Activated CD8-positive, alpha-beta memory T cell treated with anti-CD3 and anti-CD28 coated beads for 1 hour (primary cell): ENCODE measurements at places on chromosomes 11 and 22.

GRCh38 chr11:118663902-118664301 lies 15.5 kb downstream of the TREH start:
- DNase-seq = no peak

DNA sequence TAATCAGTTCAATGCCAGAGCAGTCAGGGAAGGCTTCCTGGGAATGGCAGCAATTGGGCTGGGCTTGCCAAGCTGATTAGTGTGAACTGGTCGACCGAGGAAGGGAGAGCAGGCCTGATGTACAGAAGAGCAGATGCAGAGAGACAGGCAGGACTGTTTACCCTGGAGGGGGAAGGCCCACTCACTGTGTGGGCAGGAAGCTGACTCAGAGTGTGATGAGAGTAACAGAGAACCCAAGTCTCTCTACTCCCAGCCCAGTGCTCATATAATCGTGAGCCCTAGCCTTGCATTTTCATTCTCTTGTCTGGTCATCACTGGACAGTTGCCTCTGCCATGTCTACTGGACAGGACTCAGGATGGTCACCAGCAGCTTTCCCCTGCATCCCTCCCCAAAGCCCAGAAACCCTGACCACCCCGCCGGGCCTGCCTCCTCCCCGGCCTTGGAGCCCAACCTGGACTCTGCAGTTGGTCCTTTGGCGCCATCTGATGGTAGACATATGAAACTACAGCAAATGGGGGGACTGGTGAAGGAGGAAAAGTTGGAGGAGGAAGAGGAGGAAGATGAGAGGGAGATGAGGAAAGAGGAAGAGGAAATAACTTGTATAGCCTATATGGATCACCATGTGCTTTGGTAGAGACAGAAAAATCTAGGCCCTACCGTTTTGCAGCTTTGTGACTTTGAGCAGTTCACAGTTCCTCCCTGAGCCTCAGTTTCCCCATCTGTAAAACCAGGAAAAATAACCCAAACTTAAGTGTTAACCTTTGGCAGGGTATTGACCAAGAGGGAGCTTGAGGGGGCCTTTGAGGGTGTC lies 43.4 kb upstream of the PRDM11 start:
- DNase-seq = peak; percentile 44

DNA sequence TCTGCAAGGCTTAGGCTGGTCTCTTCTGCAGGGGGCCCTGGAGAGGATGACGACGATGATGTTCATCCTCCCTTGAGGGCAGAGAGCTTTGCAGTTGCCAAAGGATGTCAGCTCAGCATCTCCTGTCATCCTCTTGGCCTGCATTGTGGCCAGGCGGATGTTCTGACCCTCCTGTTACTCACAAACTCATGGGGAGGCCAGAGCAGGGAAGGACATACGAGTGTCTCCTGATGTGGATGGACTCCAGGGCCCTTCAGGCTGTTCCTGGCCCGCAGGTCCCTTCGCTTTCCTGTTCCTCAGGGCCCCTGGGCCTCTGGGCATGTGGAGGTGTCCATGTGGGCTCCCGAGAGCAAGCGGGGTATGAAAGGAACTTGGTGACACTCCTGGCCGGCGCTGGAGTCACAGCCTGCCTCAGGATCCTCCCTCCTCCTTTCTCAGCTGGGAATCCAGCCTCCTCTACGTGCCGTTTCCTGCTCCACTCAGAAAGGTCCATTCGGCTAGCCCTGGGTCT lies 8.5 kb downstream of the ADORA2A start:
- DNase-seq = no peak

- no peak for DNase-seq
These were observed 14.0 kb upstream of the DGCR8 start for GRCh38 chr22:20065896-20066616.

- DNase-seq = no peak
These were observed 44.6 kb downstream of the COPB1 start for GRCh38 chr11:14454861-14455632.

DNA sequence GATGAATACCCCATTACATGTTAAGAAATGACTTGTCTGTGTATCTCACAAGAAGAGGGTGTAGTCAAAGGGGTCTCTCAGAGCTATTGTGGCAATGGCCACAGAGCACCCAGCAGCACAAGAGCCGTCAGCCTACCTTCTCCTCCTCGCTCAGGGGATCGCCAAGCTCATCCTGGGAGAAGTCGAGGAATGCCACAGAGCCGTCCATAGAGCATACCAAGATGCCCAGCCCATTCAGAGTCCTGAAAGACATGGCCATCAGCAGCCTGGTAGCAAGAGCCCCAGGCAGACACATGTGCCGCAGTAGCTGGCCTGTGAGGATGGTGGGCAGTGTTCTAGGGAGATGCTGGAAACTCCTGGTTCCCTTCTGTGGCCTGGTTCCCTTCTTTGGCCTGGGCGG lies 44.0 kb downstream of the HIRA start:
- DNase-seq = no peak

GRCh38 chr22:17783312-17783711 lies 9.0 kb upstream of the BID start:
- no peak for DNase-seq

- no peak for DNase-seq
These were observed 5.5 kb upstream of the RGL4 start for GRCh38 chr22:23685205-23685784.

DNA sequence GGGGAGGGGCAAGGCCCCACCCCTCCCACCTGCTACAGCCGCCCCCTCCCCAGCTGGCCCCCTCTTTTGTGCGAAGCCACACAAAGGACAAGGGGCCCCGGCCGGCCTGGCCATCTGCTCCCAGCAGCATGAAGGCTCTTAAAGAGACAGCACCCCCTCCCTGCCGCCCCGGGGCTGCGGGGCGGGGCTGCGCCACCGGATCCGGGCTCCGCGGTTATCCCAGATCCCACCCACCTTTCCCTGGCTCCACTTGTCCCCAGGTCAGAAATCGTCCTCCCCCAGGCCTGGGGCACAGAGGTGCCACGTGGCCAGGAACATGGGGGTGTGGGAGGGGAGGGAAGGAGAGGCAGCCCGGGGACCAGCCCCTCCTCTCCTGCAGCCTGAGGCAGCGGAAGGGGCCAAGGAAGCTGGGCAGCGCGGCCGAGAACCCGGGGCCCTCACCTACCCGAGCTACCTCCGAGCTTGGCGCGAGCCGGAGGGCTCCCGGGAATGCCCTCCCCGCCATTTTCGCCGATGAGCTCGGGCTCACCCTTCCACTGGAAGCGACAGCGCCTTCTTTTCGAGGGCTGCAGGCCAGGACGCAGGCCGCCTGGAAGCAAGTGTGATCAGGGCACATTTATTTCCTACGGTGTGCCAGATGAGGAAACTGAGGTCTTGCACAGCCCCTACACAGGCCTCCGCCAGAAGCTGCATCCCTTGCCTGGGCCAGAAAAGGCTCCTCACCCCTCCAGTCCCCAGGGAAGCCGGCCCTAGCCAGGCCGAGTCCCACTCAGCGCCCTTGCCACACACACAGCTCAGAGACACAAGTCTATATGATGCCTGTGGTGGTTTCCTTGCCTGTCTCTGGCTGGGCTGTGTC lies 2.5 kb upstream of the RCOR2 start:
- DNase-seq = no peak

DNA sequence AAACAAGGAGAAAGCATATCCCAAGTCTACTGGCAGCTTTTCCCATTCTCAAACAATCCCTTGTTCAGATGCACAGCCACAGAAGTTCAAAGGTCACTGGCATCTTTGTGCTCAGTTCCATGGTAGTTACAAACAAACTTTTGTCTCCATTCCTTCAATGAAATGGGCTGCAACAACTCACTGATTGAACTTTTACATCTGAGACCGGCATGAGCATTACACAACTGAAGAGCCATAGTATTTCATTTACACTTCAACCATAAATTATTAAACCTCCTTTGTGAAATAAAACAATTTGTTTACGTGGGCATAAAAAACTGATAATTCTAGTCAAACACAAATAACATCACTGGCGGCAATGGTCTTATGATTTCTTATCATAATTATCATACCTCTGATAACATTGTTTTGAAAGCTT lies 67.8 kb upstream of the ARHGAP32 start:
- no peak for DNase-seq

- no peak for DNase-seq
These were observed 123.1 kb upstream of the SLC5A12 start for GRCh38 chr11:26844963-26845362.

DNA sequence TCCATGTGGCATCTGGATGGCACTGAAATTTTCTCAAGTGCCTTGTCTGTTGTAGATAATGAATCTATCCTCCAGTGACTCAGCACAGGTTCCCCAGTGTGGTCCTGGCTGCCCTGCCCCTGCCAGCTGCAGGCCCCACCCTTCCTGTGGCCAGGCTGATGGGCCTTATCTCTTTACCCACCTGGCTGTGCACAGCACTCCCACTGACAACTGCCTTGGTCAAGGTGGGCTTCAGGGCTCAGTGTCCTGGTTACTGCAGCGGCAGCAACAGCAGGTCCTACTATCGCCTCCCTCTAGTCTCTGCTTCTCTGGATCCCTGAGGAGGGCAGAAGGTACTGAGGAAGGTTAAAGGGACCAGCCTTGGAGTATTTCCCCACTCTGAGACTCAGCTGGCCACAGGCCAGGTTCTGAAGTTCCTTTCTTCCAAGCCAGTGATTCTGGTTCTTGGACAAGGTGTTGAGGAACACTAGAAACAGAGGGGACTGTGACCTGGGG lies 3.1 kb downstream of the HMBS start:
- DNase-seq = no peak

DNA sequence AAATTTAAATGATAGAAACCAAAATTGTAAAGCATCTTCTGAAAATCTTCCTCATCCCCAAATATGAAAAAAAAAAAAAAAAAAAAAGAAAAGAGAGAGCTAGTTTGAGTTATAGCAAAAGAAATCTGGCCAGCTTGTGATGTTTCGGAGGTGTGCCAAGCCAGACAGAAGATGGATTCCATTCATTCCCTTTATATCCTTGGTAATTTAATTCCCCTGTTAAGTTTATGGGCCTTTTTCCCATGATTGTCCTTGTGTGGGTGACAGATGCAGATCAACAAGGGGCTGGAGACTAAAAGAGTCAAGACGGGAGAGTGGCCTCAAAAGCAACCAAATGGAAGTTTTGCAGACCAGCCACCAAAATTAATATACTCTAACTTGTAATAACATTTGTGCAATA lies 47.6 kb upstream of the PARVA start:
- no peak for DNase-seq
